IMR-90 (cell line): ENCODE measurements at places on chromosomes 1 and 21.
A peak's percentile ranks its signal among the peaks of the same experiment; 100 is the strongest.

DNA sequence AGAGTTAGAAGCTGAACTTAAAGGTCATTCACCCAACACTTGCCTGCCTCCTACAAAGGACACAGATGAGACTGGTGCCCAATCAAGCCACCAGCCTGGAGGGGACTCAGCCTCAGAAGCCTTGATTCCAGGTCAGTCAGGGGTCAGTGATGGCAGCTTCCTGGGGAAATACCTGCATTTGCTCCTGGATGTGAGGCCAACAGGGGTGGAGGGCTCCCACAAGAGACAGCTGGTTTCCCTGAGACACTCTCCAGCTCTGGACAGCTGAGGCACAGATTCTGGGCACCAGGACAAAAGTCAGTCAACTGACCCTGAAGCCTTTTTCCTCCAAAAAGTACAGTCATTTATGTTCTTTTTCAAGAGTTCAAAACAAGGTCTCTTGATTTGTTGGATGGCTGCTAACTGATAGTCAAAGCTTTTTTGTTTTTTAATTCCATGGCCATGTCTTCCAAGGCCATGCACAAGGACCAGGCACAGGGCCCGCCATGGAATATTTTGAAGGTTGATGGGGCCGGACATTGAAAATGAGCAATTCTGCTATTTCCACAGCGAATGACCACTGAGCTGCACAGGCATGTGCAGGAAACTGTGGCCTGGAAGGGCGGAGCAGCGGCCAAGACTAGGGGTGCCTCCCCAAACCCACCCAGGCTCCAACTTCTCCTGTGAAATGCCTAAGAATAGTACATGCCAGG lies 1.8 kb downstream of the C2CD2 start:
- DNase-seq, result no peak

- DNase-seq, result no peak
Observed at GRCh38 chr21:24737296-24737850, 869.9 kb downstream of the MRPL39 start.

GRCh38 chr1:38045401-38046332 lies 926 bp downstream of the POU3F1 start:
- DNase-seq, result no peak

DNA sequence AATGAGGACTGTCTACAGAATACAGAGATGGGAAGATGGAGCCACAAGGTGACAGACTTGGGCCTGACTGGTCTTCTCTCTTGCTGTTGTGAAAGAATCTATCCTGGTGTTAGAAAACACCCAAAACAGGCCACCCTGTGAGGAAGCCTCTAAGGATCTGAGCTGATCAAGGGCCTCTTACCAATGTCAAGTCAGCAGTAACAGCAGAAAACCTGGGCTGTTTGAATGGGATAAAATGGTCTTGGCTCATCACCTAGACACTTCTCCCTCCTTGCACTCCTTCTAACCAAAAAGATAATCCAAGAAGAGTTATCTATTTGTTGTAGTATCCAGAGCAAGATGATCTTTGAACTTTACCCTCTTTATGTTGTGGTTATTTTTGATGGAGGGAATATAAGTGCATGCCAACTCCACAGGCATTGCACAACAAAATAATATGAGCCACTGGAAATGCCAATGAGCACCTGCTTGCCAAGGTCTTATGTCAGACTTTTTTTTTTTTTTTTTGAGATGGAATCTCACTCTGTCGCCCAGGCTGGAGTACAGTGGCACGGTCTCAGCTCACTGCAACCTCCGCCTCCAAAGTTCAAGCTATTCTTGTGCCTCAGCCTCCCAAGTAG lies 32.8 kb upstream of the ZNF281 start:
- no peak for DNase-seq

GRCh38 chr1:109724933-109725332 lies 12.9 kb downstream of the GSTM5 start:
- no peak for DNase-seq

GRCh38 chr21:26169061-26169610 lies 1.4 kb downstream of the APP start:
- peak; percentile 71 for DNase-seq

- DNase-seq, result no peak
Observed at GRCh38 chr1:14972107-14972506, 181.4 kb upstream of the TMEM51 start.

DNA sequence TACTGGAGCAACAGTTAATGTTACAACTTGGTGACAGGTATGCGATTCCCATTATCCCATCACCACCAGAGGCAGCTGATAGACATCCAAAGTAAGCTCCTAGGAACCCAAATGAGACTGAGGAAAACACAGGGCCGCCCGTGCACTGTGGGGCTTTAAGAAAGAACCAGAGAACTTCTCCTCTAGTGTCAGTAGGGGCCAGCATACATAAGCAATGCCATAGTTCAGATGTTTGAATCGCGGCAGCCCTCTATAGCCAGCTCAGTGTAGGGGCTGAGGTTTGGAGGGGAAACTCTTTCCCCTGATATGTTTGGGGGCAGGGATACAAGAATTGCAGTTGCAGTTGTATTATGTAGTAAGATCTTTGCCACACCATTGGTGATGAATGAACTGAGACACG lies 593.3 kb upstream of the NCAM2 start:
- DNase-seq, result no peak

GRCh38 chr1:183300828-183301227 lies 114.8 kb downstream of the LAMC2 start:
- no peak for DNase-seq

- no peak for DNase-seq
Observed at GRCh38 chr1:66383611-66384010, 150.3 kb upstream of the SGIP1 start.

DNA sequence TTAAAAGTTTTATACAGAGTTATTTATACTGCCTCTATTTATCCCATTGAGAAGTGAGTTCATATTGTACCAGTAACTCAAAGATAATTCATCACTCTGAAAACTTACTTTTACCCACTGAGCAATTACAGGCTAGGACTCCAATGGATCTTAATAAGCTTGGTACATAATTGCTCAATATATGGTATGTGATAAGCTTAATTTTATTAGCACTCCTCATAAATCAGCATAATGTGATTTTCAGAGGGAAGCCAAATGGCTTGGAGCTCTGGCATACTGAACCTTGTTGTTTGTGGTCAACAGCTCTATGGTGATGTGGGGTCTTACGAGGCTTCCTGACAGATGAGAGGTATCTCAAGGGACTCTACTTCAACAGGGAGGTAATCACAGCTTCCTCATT lies 26.3 kb downstream of the ADAM30 start:
- DNase-seq, result no peak
